NCI-H69 (cell line): ENCODE measurements at places on chromosomes 16 and 17.

- peak; percentile 95 for DNase-seq
Observed at GRCh38 chr17:57707892-57708291, 37.2 kb downstream of the CCDC182 start.

- DNase-seq: no peak
Observed at GRCh38 chr16:88519240-88519639, 51.0 kb upstream of the ZC3H18 start.

- DNase-seq: no peak
Observed at GRCh38 chr17:82216301-82217119, 3.9 kb upstream of the CCDC57 start.

DNA sequence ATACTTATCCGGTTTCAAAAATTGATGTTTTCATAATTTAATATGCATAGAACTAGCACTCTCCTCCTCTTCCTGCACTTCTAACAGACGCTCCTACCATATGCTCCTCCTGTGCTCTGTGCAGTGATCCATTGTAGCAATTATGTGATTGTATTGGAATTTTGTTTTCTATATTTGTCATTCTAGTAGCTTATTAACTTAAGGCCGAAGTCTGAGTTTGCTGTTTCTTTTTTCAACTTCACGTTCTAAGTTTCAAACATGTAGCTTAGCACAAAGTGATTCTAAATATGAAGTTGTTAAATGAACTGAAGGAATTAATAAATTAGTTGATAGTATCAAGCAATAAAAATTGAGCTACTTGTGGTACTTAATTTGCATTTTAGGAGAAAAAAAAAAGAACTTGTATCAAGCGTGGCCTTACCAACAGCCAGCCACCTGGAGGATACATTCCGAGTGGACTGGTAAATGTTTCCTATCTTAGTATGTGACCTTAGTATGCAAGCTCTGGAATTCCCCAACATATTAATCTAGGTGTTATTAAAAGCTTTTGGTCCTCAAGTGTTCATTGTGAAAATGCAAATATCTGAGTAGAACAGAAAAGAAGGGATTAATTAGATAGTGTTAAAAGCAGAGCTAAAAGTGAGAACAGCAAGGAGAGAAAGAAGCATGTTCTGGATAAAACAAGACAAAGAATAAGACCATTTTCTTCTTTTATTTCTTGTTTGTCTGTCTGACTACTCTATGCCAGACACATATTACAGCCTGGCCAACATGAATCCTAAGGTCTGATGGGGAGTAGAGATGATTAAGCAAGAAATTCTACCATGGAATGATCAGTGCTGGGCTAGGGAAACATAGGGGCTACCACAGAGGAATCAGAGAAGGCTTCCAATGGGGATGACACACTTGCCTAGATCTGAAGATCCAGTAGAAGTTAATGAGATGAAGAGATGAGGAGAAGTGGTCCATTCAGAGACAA is 290.4 kb upstream of the MON1B start:
- DNase-seq: no peak

DNA sequence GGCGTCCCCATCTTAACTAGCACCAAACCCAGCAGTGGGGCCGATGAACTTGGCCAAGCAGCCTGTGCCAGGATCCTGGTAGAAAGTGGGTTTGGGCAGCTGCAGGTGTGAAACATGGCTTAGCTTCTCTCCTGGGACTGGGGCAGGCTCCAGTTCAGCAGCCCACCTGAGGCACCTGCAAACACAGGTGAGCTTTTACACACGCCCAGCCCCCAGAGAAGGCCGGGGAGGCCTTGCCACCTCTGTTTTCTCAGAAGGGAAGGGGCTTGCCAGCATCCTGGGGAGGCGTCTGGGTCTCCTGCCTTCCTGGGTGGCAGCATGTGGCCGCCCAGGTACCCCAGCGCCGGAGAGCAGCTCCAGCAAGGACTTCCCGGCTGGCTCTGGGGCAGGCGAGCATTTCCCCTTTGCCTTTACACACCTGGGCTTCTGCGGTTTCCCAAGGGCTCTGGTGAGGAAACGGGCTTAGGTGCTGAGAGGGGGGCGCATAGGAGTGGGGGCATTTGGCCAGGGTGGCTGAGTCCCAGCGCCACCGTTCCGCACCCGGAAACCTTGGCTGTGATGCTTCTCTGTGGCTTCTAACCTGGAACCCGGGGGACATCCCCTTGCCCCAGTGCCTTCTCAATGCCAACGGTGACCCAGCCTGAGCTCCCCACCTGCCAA is 81.6 kb upstream of the CBX4 start:
- DNase-seq: peak; percentile 54

- DNase-seq: no peak
Observed at GRCh38 chr16:12422233-12422632, 381.5 kb downstream of the CPPED1 start.

GRCh38 chr16:23801378-23801777 is 34.4 kb upstream of the PRKCB start:
- peak; percentile 83 for DNase-seq

DNA sequence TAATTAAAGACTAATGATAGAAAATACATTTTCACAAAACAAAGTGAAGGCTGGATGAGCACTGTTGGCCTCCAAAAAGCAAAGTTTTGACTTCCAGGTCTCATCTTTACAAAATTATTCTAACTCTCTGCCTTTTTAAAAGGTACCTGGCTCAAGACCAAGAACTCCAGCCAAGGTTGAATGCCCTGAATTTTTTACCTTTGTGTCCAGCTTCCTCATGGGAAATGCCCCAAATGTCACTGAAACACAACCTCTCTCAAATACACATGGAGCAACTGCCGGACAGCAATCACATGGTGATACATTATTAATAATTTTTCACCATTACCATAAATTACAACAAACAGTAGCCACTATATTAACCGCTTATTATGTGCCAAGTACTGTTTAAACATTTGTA is 32.2 kb downstream of the ADAMTS18 start:
- no peak for DNase-seq

DNA sequence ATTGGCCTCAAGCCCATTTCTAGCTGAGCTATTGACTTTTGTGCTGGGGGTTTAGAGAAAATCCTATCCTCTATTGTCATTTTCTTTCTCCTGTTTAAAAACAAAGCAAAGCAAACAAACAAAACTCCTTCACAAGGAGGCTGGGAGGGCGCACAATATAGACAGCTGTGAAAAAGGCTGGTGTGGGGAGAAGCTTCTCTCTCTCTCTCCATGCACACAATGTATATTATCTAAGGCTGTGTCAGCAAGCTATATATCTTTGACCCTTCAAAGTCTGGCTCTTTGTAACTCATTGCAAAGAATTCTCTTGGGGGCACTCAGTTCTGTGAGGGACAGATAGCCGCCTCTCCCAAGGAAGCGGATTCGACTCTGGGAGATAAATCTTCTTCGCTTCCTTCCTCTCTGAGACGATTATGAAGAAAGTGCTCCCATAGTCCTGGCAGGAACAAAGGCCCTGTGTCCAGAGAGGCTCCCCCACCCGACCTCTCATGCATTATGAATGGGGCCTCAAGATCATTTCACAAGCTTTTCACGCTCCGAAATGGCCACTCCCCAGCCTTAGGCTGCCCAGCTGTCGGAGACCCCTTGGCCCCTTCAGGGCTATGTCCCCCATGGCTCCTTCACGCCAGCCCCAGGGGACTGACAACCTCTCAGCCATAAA is 33.2 kb upstream of the MEAK7 start:
- DNase-seq: no peak

GRCh38 chr17:7133424-7133823 is 18.8 kb upstream of the ASGR2 start:
- DNase-seq: peak; percentile 7

DNA sequence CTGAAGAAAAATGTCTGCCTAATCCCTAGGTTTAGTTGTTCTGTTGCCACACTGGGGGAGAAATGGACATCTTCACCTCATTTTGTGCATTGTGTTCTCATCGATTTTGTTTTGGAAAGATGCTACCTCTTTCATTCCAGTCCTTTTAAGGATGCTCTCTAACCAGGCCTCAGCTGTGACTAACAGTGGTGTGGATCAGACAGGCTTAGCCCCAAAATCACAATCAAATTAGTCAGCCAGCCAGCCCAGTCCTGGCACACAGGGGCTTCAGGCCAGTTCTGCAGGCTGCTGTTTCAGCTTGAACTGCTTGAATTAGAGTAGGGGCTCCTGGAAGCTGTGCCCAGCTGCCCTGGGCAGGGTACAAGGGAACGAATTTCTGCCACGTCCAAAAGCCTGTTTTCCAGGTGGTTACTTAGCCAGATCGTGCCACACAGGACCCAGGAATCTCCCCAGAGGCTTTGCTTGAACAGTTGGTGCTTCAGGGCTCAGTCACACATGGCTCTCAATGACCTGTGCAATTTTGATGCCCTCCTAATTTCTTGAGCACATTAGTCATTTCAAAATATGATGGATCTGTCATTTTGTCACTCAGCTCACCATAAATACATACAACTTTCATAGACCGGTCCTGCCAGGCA is 60.7 kb downstream of the CLEC16A start:
- DNase-seq: no peak

GRCh38 chr16:75503801-75504200 is 8.6 kb upstream of the CHST6 start:
- no peak for DNase-seq

- peak; percentile 49 for DNase-seq
Observed at GRCh38 chr17:11644265-11645212, 46.3 kb downstream of the DNAH9 start.

GRCh38 chr17:47995241-47995935 is 24.5 kb downstream of the CDK5RAP3 start:
- DNase-seq: peak; percentile 72

- DNase-seq: peak; percentile 30
Observed at GRCh38 chr17:72517413-72518158, 396.8 kb downstream of the SOX9 start.

DNA sequence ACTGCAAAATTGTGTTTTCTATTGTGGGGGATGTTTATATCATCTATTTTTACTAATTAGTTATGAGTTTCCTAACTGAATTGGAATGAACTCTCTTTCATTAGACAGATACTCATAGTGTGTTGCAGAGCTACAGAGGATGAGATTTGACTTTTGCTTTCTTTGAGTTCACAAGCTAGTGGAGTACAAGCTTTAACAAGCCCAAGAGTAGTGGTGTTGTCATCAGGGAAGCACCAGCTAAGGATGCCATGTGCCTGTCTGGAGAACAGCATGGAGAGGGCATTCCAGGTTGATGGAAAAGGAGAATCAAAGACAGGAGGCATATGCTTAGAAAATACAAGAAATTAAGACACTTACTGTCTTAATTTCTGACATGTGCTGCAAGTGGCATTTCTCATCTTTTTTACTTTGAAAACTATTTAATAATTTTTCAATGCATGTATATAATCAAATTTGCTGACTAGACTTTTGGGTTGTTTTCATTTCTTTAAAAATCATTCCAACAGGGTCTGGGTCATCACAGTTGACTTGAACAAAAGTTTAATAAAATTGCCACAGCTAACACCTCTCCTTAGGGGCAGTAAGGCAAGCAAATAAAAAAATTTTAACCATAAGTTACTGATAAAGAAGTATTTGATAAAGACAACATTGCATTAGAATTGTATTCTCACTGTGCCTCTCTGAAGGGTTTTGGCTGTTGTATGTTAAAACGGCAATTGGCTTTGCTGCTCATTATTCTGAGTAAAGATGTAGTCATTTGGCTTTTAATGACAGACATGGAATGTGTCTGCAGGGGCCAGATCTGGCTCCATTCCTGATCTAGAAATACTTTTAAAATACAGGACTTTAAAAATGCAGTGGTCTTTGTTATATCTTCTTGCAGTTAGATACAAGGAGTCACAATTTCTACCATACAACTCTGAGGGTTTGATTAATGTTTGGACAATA is 323.7 kb upstream of the CDH11 start:
- DNase-seq: no peak

- DNase-seq: no peak
Observed at GRCh38 chr16:85546585-85547447, 66.3 kb upstream of the GSE1 start.

GRCh38 chr17:57340160-57340981 is 84.0 kb downstream of the MSI2 start:
- no peak for DNase-seq

GRCh38 chr17:66557200-66557599 is 254.8 kb downstream of the PRKCA start:
- DNase-seq: no peak

DNA sequence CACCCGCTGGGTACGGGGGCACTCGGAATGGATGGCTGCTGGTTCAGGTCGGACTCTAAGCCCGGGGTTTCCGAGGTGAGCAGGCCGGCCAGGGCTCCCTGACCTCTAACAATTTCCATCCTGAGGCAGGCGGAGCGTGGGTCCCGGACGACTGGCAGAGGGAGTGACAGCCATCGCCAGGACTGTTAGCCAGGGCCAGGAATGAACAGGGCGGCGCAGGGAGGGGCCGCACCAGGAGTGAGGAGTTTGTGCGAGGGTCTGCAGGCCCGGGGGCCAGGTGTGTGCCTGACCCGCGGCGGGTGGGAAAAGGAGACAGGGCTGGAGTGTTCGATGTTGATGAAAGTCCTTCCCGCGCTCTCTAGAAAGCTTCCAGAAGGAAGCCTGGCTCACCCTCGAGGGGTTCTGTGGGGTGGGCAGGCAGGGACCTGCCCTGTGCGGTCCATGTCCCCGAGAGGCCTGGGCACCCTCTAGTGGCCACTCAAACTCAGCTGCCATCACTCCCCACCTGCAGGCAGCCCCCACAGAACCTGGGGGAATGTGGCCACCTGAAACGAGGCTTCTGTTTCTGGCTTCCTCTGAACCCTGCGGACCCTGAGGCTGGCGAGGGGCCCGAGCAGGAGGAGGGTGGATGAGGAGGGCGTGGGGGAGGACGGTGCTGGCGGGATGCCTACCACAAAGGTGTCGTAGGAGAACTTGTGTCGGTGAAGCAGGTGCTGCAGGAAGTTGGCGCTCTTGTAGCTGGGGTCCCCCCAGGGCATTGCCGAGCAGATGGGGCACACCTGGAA is 8.2 kb downstream of the RNF166 start:
- DNase-seq: no peak

- peak; percentile 63 for DNase-seq
Observed at GRCh38 chr17:50037321-50038107, 18.4 kb upstream of the ITGA3 start.

DNA sequence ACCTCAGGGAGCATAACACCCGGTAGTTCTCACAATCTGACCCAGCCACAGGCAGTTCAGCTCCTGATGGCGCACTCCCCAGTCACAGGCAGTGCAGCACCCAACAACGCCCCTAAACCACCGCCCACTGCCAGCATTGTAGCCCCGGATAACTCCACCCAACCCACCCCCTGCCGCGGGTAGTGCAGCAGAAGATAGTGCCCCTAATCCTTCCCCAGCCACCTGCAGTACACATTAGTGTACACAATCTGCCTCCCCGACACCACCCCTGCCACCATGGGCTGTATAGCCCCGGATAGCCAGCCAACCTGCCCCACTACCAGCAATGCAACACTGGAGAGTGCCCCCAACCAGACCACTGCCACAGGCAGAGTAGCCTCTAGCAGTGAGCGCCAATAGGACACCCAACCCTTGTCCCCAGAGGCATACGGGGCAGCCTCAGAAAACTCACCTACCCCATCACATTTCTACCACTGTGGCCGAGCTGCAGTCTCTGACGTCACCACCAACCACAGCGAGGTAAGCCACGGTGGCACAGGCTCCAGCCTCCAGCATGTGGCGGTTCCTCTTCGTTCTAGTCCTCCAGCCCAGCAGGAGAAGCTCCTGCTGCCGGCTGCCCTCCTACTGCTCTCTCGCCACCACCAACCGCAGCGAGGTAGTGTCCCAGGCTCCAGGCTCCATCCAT is 877.3 kb downstream of the KCNJ18 start:
- DNase-seq: no peak
